Gastroesophageal sphincter (tissue), 4 donors: ENCODE measurements at places on chromosomes 7 and 10.

- ATAC-seq: no peak
Measured at GRCh38 chr10:78448470-78448869, 414.8 kb downstream of the RPS24 start.

- ATAC-seq: no peak
Measured at GRCh38 chr7:17120756-17121155, 177.7 kb upstream of the AHR start.

- ATAC-seq: no peak
Measured at GRCh38 chr7:112930787-112931186, 140.6 kb upstream of the TMEM168 start.

DNA sequence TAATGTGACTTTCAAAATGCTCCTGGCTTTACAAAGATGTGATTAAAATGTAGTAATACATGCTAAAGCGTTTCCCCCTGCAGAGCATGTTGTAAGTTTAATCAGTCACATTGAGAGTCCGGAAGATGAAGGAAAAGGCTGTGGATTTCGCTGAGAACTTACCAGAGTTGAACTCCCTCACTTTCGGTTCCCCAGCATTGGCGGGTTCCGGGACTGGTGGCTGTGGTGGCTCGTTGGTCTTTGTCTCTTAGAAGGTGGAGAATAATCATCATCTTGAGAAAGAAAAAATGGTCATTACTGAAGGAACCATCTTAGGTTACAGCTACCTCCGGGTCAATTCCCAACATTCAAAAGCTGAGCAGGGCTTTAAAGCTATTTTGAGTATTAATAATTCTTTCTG lies 9.6 kb upstream of the NUPR2 start:
- ATAC-seq: no peak

DNA sequence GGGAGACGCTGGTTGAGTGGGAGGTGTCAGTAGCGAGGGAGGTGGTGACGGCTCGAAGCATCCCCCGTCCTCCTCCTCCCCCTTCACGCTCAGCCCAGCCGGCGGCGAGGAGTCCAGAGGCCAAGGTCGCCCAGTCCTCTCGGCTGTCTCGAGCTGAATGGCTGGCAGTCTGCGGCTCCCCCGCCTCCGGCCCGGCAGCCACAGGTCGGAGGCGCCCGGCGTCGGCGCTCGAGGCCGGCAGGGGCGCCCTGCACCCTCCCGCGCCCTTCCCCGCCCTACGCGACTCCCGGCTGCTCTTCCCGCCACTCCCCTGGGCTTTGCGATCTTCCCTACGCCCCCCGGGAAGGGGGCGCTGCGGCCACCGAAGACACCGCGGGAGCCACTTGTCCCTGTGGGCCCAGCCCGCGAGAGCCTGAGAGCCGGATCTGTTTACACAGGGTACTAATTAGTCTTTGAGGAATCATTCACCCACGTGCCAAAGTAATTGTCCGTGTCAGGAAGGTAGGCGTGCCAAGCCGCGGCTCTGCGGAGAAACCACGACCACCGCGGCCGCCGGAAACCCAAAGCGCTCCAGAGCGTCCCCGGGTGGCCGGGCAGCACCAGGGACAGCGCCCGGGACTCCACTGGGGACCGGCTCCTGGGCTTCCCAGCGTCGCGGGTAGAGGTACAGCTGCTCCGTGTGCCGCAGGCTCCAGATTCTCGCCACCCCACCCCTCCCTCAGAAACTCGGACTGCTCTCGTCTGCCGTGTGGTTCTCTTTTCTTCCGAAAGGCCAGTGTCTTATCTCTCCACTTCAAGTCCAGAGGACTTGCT lies at the start of gene NXPH1:
TSS of gene NXPH1 (plus strand) at position 133 of the 813 bp plus-strand sequence.
- no peak for ATAC-seq

GRCh38 chr10:110221721-110222261 lies 14.4 kb downstream of the MXI1 start:
- peak; percentile 72 for ATAC-seq

- no peak for ATAC-seq
Measured at GRCh38 chr10:48468130-48468790, 136.6 kb downstream of the ARHGAP22 start.

- ATAC-seq: peak; percentile 30
Measured at GRCh38 chr7:13990319-13990983, 985 bp upstream of the ETV1 start.

GRCh38 chr7:6644728-6645127 lies 7.6 kb downstream of the ZNF316 start:
- no peak for ATAC-seq

DNA sequence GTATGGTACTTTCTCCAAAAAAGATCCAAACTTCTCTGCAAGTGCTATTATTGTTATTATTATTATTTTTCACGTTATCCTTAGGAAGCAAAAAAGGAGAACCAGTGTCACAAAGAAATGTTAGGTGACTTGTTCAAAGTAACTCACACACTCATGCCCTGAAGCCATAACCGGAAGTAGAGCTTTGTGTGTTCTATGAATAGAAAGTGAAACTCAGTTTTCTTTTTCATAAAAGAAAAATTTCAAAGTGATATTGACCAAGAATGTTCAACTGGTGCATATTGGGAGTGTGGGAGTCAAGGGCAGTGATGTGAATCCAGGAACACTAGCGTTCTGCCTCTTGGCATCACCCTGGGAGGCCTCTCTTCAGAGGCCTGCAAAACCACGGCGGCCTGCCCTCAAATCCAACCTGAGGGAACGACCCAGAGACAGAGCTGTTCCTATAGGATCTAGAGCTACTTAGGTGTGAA lies 106.1 kb downstream of the PRKCQ start:
- no peak for ATAC-seq

- ATAC-seq: no peak
Measured at GRCh38 chr7:116327752-116328151, 117.4 kb downstream of the TES start.

DNA sequence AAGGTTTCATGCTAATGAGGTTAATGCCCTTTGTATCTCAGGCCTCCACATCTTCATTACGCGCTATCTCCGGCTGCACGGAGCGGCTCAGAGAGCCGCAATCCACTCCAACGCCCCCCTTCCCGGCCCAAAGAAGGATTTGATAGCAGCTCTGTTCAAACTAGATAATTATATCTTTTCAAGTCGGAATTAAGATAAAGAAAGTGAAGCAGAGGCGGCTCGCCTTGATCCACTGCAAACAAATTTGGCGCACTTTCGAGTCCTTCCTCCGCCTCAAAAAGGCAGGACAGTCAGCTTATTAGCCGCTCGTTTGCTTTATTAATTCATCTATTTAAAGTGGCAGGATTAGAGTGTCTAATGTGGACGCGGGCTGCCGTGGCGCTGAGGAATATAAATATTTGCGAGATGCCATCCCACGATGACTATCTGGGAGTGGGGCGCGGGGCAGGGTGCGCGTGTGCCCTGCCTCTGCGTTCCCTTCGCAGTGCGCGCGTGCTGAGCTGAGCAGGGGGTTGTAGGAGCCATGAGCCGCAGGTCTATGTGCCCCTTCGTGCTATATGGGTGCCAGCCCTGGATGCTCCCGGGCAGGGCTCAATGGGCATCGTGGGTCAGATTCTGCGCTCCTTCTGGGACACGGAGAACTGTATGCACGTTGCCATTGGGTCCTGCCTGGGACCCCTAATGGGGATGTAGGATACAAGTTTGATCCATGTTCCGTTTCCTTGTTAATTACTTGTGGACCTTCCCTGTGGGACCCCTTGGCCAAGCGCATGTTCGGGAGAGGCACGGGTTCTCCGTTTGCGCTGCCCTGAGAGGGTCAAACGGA lies 9.0 kb downstream of the EMX2 start:
- ATAC-seq: no peak

DNA sequence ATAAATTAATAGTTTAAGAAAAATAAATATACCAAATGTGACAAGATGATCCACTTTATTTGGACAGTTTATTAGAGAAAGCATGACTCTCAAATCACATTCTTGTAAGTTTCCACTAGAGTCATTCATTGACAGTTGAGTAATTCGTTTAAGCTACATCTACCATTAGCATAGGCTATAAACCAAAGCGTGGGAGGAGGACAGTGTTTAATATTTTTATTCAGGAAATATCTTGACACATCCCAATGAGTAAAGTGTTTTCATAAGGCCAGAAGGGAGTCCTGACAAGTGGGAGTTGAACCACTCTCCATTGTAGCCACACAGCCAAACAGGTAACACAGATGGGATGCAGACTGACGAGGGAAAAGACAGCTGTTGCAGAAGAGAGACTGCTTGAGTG lies 386.5 kb upstream of the SEMA3D start:
- no peak for ATAC-seq

GRCh38 chr10:96767611-96768010 lies 47.3 kb upstream of the PIK3AP1 start:
- no peak for ATAC-seq

GRCh38 chr7:114760477-114760876 lies 161.4 kb upstream of the MDFIC start:
- ATAC-seq: no peak

GRCh38 chr7:33452805-33453502 lies 323.6 kb downstream of the BBS9 start:
- no peak for ATAC-seq

DNA sequence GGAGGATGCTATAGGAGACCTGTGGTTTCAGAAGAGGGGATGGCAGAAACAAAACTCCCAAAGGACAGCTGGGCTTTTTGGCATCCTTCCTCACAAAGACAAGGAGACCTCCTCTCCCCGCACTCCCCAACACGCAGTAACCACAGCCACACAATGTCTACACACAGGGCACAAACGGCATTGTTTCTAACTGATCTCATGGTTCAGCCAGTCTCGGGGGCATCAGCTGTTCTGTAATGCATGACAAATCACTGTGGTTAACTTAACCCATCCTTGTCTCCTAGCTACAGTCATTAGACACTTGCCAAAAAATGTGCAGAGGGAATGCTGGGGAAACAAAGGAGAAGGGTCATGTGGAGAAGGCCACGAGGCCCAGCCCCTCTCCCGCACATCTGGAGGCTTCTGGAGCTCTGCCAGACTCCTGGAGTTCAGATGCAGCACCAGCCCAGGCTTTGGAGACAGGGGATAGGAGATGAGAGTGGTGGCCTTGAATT lies 7.6 kb upstream of the ADAMTS14 start:
- no peak for ATAC-seq

GRCh38 chr7:4851459-4852422 lies 10.1 kb downstream of the PAPOLB start:
- no peak for ATAC-seq

DNA sequence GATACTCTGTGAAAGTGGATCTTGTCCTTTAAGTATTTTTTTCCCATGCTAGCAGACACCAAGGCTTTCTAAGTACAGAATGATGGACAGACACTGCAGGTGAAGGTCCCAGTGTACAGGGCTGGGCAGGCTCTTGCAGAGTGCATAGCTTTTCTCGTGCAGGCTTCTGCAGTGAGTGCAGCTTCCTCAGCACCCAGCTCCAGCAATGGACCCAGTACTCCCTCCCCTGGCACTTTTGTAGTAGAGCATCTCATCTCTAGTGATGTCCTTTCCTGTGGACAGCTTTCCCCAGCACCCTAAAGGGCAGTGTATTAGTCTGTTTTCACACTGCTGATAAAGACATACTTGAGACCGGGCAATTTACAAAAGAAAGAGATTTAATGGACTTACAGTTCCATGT lies 104.3 kb downstream of the CUL2 start:
- peak; percentile 50 for ATAC-seq

DNA sequence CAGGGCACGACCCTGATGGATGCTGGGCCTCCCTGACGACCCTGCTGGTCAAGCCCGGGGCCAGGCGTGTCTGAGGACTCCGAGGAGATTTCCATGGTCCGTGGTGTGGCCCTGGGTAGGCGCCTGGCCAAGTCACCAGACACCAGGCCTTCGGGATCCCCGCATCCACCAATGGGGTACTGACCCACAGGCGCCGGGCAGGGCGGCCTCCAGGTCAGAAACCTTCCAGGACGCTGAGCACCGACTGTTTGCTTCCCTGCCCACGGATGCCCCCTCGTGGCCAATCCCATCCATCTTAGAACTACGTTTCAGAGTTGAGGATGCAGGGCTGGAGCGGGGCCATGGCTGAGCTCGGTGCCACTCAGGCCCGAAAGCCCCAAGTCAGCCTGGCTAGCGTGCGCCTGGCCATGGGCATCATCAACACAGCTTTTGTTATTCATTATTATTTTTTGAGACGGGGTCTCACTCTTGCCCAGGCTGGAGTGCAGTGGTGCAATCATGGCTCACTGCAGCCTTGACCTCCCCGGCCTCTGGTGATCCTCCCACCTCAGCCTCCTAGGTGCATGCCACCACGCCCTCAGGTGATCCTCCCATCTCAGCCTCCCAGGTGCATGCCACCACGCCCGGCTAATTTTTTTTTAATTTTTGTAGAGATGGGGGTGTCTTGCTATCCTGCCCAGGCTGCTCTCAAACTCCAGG lies 7.1 kb upstream of the AMZ1 start:
- peak; percentile 71 for ATAC-seq

DNA sequence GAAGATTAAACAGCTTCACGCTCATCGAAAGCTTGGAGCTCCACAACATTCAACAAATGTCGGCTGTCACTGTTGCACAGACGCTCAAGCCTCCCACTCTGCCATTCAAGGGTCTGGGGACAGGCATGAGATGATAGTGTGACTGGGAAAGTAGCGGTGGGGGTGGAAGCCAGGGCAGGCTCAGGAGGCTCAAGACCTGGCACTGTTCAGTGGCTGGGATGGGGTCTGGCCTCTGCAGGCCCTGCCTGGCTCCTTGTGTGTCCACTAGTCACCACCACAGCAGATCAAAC lies 13.5 kb upstream of the GTPBP4 start:
- ATAC-seq: no peak

- ATAC-seq: no peak
Measured at GRCh38 chr10:27537787-27538186, 33.7 kb downstream of the RAB18 start.

DNA sequence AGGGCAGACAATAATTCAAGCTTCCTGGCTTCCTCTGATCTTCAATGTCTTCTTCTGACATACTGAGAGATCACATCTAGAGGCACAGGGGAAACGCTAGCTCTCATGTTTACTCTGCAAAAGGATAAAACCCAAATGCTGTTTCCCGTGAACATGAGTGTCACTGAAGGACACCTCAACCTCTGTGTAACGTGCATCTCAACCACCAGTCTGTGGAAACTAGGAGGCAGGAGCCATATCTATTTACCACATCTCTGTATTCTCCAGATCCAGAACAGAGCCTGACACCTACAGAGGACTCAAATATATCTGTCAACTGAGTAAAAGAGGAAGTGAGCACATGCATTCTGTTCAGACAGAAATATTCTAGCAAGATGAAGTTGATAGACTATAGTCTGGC lies 140.3 kb upstream of the TARP start:
- ATAC-seq: no peak

GRCh38 chr10:105063796-105064195 lies 422.7 kb downstream of the SORCS3 start:
- no peak for ATAC-seq

GRCh38 chr10:5442065-5442989 lies 30.0 kb downstream of the NET1 start:
- ATAC-seq: no peak

DNA sequence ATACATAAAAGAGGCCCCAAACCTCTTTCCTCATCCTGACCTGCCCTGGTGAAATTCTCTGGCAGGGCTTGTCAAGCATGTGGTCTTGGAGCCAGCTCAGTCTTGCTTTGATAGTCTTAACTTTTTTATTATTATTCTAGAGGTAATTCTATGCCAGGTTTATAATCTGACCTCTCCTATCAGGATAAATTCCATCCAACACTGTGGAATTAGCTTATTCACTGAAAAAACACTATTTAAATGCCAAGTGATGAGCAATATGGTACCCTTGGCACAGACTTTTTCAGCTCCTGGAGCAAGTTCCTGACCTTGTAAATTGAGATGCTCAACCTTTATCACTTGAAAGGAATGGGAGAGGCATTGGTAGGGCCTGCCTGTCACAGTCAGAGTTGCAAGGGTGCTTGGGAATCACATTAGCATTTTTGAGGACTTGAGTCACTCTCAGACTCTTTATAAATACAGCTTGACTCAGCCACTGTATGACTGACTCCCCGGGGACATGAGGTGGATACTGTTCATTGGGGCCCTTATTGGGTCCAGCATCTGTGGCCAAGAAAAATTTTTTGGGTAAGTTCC lies at the start of gene CPA4:
TSS of gene CPA4 (plus strand) at position 480 of the 576 bp plus-strand sequence. CDS start at position 500, 20 bp downstream.
- ATAC-seq: peak; percentile 74
